DMS153 (cell line): ENCODE measurements at places on chromosomes 1 and 21.

DNA sequence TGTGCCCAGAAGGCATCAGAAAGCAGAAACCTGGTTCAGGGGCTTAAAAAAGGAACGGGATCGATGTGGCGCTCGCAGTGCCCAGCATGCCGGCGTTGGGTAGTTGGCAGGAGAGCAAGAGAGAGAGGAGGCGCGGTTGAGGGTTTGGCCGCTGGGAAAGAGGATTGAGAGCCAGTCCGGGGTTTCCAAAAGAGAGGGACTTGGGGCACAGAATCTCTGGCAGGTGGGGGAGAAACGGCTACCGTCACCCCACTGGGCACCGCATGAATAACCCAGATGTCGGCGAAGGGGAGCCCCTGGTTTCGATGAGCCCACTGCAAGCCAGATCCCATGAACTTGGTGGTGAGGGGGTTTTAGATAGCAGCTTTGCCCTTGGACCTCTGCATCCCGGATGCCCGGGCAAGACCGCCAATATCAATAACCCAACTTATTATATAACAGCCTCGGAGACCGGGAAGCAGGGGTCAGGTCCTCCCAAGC, 60.4 kb upstream of the ACOT11 start:
- no peak for DNase-seq

GRCh38 chr1:196423612-196424011, 184.6 kb downstream of the KCNT2 start:
- DNase-seq, result no peak

DNA sequence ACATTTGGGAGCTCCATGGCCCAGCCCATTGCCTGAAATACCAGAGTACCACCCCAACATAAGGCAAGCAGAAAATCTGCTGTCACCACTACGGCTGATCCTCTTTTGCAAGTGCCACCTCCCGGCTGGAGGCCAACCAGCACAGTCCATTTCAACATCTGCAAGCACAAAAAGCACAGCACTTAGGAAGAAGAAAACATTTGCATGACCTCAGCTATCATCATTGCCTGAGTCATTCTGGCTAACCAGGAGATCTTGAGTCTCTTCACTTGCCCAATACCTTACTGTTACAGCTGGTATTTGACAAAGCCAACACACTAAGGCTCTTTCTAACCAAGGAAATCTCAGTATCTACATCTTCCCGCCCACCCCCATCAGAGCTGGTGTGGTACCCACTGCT, 55.9 kb downstream of the NEK7 start:
- no peak for DNase-seq

- no peak for DNase-seq
Observed at GRCh38 chr1:28758420-28758819, 21.7 kb downstream of the YTHDF2 start.

DNA sequence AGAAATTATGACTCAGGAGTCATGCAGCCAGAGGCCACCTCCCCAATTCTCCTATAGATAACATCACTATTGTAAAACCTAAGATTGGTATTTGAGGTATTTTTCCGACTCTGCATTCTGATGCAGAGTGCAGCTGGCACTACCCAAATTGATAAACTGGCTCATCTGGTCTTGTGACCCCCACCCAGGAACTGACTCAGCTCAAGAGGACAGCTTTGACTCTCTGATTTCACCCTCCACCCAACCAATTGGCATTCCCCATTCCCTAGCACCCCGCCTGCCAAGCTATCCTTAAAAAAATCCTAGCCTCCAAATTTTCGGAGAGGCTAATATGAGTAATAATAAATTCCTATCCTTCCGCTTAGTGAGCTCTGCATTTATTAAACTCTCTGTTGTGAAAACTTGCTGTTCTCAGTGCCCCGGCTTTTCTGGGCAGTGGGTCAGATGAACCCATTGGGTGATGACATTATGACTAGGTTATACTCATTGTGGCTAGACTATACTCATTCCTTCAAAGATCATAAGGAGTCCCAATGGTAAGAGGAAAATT, 39.4 kb upstream of the EPS15 start:
- DNase-seq, result no peak

- DNase-seq, result no peak
Observed at GRCh38 chr21:41753006-41753898, 13.6 kb downstream of the RIPK4 start.

GRCh38 chr1:74830766-74831165, 97.8 kb downstream of the TYW3 start:
- DNase-seq, result no peak

- no peak for DNase-seq
Observed at GRCh38 chr1:153534226-153534924, 1.4 kb downstream of the S100A6 start.

DNA sequence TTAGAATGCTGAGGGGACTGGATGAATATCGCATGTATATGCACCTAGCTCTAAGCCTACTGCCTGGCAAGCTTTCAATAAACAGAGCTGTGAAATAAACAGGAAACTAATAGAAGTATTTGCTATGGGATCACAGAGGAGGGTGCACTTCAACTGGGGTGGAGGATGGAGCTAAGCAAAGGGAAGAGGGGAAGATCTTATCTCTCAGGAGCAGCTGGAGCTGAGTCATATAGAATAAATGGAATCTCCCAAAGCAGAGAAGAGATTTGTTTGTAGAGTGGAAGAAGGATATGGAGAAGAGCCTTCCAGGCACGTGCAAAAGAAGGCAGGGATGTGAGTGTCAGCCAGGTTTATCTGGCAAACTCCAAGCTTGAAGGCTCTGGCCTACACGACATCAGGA, 17.0 kb upstream of the KCNA10 start:
- peak; percentile 70 for DNase-seq

DNA sequence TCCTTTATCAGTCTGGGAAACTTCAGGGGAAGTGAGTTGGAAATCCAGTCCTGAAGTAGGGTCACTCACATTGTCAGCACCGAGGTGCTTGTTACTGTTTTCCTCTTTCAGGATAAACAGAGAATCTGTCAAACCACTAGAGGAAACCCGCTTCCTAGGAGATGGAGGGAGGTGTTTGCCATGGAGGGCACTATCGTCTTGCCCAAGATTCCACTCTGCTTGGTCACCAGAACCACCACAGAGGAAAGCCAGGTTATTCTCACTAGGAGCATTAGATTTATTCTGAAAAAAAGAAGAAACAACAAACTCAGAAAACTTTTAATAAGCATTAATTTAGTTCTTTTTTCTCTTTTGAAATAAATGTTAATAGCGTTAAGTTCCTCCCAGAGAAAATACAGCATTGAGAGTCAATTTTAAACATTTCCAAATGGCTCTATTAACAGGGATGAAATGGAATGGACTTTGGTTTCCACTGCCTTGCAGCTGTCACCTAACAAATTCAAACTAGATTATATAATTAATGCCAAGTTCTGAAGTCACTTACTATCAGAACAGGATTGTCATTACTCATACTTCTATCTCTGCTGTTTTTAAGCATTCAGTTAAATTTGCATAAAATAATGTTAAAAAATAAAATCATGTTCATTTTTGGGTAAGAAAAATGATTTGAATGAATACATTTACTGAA, 242.8 kb downstream of the CRB1 start:
- no peak for DNase-seq

DNA sequence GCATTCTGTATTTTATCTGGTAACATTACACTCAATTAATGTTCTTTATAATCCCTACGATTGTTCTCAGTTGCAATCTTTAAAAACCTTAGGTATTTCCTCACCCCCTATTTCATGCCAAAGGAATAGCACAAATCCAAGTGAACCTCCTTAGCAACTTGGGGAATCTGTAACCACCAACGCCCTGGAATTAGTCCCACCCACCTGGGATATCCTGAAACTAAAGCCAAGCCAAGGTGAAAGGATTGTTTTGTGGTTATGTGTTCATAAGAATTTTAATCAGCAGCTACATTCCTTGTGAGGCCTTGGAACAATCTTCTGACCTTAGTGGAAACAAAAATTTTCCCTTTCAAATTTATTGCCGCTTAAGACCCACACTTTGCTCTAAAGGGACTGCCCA, 908.7 kb downstream of the TTLL7 start:
- no peak for DNase-seq

DNA sequence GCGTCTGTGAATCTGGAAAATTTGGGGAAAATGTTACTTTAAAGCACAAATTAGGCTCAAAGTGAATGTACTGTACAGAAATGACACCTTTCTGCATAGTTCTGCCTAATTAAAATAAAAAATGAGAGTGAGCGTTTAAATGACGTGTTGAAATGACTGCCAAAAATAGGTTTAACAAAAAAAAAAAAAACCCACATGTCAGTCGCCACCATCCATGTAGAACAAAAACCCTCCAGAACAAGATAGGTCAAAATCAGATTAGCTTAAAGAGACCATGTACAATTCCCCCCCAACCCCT, 745 bp downstream of the PARP1 start:
- no peak for DNase-seq

DNA sequence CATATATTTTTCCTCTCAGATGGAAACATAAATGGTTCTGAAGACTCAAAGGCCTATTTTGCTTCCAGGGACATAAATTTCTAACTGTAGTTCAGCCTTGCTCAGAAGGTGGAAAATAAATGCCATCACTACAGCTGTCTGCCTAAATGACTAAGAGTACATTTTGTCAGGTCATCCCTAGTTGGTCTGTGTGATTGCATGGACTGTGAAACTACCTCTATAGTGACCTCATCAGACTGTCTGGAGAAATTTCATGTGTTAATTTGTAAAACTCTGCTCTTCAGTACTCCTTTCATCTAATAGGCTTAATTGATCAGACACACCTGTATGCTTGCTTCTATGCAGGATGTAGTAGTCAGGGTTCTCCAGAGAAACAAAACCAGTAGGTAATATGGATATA, 886.9 kb downstream of the AMY1C start:
- DNase-seq, result no peak
